ENCODE measurements at places on chromosomes 6 and 20.

GRCh38 chr6:170317076-170317475 lies 10.5 kb downstream of the FAM120B start:
- DNase-seq = no peak

- no peak for DNase-seq
Measured at GRCh38 chr6:34037151-34037550, 108.7 kb downstream of the GRM4 start.

DNA sequence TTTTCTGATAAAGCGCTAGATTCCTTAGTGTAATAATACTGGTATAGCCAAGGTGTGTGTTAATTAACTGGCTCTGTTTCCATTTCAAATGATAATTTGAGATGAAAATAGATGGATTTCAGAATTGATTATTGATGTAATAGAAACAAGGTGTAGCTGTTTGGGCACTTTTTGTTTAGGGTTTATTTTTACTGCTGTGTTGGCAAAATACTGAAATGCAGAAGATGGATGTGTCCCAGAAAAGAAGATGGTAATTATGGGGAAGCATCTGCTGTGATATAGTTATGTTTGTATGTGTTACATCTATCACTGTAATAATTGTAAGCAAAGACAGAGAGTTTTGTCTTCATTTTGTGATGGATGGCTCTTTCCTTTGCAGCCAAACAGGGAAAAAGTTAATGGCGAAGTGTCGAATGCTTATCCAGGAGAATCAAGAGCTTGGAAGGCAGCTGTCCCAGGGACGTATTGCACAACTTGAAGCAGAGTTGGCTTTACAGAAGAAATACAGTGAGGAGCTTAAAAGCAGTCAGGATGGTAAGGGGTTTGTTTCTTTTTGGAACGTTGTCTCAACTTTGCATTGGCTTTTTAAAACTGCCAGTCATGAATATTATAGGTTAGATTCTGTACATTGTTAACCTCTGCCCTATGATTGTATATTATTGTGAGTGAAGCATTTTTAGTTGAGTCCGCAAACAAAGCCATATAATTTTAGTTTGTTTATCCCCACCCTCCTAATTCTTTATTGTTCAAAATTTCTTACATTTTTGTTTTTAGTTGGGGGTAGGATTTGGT lies 8.6 kb upstream of the ACAT2 start:
- DNase-seq = no peak

GRCh38 chr6:63677282-63677681 lies 41.7 kb downstream of the PHF3 start:
- DNase-seq = no peak

- no peak for DNase-seq
Measured at GRCh38 chr6:13433709-13434121, 53.7 kb downstream of the GFOD1 start.

DNA sequence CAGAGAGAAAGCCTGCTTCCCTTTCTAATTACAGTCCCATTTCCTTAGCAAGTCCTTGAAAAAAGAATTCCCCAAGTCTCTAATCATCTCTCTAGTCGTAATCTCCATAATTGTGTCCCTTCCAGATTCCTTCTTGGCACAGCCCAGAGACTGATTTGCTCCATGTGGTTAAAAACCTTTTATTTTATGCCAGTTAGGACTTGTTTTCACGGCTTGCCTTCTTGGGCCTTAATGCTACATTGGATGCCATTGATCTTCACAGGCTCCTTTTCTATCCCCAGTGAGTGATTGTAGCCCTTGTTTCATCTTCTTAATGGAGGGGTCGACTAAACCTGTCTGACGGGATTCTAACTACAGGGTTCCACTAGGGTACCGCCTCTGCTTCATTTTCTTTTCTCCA lies 650.6 kb upstream of the ARID1B start:
- DNase-seq = no peak

Data from GM19239 (cell line).